NCI-H1436 treated with DMSO at 0.1 percent for 48 hours (cell line): ENCODE measurements at places on chromosomes 13 and 19.

GRCh38 chr19:42529248-42529764 is 1.0 kb upstream of the CEACAM1 start:
- DNase-seq, result peak; percentile 10

DNA sequence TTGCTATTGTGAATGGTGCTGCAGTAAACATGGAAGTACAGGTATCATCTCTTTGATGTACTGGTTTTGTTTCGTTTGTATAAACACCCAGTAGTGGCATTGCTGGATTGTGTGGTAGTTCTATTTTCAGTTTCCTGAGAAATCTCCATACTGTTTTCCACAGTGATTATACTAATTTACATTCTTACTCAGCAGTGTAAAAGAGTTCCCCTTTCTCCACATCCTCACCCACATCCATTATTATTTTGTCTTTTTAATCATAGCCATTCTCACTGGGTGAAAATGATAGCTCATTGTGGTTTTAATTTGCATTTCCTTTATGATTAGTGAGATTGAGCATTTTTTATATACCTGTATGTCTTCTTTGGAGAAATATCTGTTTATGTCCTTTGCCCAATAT is 62.3 kb upstream of the PARP4 start:
- no peak for DNase-seq

GRCh38 chr13:76707360-76707759 is 178.8 kb downstream of the KCTD12 start:
- DNase-seq, result no peak

DNA sequence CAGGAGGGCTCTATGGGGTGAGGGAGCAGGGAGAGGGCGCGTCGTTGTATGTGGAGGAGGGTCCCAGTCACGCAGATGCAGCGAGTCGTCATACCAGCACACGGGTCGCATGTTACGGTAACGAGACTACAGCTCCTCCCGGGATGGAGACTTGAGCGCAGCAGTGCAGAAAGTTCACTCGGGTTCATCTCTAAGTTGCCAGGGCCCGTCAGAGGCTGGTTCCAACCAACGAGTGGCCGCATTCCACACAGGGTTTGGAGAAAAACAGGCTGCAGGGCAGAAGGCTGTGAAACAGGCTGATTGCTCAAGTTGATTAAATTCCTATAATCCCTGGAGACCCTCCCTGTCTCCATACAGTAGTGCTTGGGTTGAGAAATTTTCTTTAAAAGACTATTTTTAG is 21.9 kb upstream of the TTYH1 start:
- no peak for DNase-seq

- no peak for DNase-seq
Observed at GRCh38 chr13:112779856-112780604, 90.2 kb downstream of the ATP11A start.

GRCh38 chr13:25210842-25211569 is 38.9 kb upstream of the AMER2 start:
- no peak for DNase-seq

- DNase-seq, result no peak
Observed at GRCh38 chr13:24911133-24911908, 147.4 kb downstream of the RNF17 start.

DNA sequence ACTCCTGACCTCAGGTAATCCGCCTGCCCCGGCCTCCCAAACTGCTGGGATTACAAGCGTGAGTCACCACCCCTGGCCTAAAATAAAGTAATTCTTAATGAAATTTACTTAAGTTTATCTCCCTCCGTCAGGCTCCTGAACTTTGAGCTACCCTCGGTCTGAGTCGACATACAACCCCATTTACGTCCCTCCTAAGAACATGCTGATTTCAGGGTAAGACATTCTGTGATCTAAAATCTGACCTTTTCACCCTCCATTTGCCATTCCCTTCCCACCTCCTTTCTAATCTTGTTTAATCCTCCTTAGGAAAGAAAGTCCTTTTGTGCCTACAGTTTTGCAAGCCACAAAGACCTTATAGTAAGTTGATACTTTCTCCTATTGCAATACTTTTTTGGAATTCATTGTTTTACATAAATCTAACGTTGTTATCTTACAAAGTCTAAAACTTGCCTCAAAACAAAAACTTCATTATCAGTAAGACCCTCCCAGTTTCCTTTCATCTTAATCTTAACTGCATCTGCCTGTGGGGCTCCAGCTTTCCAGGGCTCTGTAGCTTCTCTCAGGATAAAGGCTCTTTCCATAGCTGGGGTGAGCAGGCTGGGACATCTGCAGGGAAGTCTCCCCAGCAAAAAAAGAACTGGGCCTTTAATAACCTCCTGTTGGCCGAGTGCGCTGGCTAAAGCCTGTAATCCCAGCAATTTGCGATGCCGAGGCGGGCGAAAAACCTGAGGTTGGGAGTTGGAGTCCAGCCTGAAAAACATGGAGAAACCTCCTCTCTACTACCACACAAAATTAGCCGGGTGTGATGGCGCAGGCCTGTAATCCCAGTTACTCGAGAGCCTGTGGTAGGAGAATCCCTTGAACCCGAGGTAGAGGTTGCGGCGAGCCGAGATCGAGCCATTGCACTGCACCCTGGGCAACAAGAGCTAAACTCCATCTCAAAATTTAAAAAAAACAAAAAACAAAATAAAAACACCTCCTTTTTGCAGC is 143.1 kb downstream of the ZNF737 start:
- no peak for DNase-seq

DNA sequence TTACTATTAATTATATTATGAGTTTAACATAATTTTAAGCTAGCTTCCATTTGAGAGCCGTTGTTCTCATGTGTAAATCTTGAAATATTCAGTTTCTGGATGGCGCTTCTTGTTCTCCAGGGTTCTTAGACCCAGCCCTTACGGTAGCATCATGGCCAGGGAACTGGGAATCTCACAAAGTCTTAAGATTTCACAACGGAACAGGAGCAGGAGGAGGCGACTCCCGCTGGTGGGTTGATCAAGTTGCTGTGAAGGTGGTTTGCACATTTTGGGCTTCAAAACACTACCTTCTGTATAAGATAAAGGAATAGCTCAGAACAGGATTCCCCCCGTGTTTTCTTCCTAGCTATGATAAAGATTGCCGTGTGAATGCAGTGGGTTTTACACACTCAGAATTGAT is 2.8 kb downstream of the NAXD start:
- DNase-seq, result no peak

DNA sequence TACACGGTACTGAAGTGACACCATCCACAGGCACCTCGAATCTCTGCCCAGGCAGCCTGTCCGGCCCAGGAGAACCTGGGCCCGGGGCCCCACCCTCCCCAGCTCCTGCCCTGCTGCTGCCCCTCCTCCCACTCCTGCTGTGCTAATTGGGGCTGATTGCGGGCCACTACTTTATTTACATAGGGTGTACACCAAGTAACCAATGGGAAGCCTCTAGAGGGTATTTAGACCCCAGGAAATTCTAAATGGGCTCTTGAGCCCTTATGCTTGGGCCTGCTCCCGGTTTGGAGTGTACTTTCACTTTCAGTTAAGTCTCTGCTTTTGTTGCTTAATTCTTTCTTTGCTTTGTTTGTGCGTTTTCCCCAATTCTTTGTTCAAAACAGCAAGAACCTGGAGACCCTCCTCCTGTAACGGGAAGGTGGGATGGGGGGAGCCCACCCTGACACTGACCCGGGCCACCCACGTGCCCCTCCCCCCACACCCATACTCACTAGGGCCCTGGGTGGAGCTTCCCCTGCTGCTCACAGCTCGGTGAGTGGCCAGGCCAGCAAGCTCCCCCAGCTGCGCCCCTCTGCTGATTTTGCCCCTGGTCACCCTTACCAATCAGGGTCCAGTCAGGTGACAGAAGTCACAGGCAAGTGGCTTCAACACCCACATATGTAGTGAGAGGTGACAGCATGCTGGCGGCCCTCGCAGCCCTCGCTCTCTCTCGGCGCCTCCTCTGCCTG is 9.4 kb downstream of the SCGB2B2 start:
- DNase-seq, result no peak

- no peak for DNase-seq
Observed at GRCh38 chr13:25037057-25037813, 58.7 kb upstream of the PABPC3 start.

DNA sequence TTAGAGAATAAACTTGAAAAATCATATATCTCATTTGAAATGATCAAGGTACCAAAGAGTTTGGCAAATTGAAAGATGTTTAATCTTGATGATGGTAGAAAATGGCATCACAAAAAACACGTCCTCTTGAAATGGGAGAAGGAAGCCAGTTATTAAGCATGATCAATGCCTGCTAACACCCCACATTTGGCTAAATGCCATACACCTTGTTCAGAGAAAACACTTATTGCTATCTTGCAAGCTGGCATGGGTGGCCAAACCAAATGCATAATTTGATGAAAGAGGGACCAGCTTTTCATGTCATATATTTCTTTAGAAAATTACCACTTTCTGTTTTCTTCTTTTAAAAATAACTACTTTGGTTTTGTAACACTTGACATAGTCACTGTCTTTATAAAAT is 141.3 kb downstream of the ZAR1L start:
- no peak for DNase-seq

DNA sequence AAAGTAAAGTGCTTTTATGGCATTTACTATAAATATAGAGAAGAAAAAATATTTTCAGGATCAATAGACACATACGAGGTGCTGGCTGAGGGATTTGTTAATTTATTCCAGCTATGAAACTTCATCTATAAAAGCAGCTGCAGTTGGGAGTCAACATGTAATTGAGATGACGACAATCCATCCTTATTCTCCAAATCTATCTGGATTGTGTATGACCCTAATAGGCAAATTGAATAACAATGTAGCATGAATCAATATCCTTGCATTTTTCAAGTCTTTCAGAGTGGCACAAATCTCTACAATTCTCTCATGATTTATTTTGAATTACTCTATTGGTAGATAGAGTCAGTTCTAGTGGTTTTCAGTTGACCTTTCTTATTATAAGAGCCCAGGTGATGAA is 1296.5 kb upstream of the SPRY2 start:
- no peak for DNase-seq

GRCh38 chr13:23750383-23751121 is 138.6 kb downstream of the MIPEP start:
- DNase-seq, result no peak

DNA sequence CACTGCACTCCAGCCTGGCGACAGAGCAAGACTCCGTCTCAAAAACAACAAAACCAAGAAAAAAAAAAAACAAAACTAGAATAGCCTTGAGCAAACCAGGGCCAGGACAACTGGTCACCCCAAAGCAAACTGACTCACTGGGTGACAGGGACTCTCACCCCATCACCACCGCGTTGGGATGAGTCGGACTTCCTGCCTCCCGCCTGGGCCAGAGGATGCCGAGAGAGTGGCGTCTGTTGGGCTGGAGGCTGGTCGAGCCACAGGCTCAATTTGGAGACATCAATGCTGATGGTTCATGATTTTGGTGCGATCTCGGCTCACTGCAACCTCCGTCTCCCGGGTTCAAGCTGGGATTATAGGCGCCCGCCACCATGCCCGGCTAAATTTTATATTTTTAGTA is 11.6 kb downstream of the TMPRSS9 start:
- no peak for DNase-seq

DNA sequence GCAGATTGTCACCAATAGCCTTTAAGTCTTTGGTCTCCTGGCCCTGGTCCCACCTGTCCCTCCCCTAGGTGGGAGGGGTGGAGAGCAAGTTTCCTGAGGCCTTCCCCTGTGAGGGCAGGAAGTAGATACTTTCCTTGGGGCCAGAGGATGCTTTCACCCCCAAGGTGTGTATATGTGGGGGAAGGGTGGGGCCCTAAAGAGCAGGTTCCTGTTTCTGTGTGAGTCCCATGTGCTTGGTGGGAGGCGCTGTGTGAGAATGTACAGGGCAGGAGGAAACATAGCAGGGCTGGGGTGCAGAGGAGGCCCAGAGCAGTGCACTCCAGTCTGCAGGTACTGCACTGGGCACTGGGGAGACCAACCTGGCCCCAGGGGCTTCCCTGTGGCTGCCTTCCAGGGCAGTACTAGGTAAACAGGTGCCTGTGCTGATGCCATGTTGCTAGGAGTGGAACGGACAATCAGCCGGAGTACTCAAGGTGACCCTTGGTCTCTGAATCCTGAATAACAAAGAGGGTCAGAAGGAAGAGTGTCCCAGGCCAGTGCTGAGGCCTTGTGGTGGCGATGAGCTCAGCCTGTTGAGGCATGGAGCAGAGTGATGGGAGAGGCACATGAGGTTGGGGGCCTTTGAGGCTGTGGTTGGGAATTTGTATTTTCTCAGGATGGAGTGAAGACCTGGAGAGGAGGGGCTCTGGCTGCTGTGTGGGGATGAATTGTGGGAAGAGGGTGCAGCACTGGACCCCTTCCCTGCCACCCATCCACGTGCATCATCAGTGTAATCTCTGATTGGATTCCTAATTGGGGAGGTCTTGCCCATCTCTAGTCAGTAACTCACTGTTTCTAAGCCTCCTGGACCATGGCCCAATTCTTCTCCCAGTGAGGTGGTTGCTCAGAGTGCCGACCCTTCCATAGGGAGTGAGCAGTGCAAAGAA is 5.1 kb downstream of the EGLN2 start:
- no peak for DNase-seq
